Epithelial cell of proximal tubule (primary cell): ENCODE measurements at places on chromosomes 1 and 21. TPM values are rescaled to one million over a fixed set of nuclear protein-coding genes. Genes with fewer than 3 reads are reported as not detected.

RHBDL2 gene
- total RNA-seq, result 0.07 TPM in 1 of 2 replicates, not detected in the other

CYP4A22 gene
- total RNA-seq, result not detected in 2 replicates

POMGNT1 gene
- 53.2 and 81.7 TPM in 2 replicates for total RNA-seq

FAM163A gene
- total RNA-seq, result not detected in 2 replicates

ETV3L gene
- not detected in 2 replicates for total RNA-seq

KRTAP19-8 gene
- total RNA-seq, result not detected in 2 replicates

CFHR2 gene
- not detected in 2 replicates for total RNA-seq

NGF gene
- total RNA-seq, result 2.0 and 2.7 TPM in 2 replicates

FAAH gene
- 4.3 and 12.8 TPM in 2 replicates for total RNA-seq

CALML6 gene
- not detected in 2 replicates for total RNA-seq

ICOSLG gene
- 0.29 and 2.7 TPM in 2 replicates for total RNA-seq

KCTD3 gene
- total RNA-seq, result 24.7 and 31.5 TPM in 2 replicates

DNA sequence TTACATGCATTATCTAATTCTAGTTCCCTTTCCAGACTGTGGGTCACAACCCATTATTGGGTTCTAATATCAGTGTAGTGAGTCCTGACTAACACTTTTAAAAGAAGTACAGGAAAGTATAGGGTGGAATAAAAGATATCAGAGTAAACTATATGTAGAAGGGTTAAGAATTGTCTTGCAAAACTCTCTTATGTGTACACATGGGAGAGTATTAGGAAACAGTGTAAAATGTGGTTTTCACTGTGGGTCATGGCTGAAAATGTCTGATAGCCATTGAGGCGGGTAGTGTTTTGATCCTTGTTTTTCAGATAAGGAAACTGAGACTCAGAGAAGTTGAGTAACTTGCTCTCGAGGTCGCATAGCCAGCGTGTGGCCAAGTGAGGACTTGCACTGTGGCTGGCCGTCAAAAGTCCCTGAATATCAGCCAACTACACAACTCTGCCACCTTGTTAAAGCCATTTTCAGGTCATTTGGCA is 18.5 kb upstream of the MTARC1 start:
- no peak for DNase-seq

DNA sequence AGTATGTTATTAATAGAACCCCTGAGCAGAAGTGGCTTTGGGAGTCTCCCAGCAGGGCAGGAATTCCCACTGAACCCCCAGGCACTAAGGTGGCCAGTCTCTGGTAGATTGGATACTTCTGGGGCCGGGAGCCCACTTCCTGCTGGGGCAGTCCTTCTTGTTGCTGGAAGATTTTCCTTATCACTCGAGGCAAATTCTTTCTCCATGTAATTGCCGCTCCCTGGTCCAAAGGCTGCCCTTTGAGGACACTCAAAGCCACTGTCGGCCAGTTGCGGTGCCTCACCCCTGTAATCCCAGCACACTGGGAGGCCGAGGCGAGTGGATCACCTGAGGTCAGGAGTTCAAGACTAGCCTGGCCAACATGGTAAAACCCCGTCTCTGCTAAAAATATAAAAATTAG is 22.6 kb upstream of the TNFRSF1B start:
- no peak for DNase-seq

DNA sequence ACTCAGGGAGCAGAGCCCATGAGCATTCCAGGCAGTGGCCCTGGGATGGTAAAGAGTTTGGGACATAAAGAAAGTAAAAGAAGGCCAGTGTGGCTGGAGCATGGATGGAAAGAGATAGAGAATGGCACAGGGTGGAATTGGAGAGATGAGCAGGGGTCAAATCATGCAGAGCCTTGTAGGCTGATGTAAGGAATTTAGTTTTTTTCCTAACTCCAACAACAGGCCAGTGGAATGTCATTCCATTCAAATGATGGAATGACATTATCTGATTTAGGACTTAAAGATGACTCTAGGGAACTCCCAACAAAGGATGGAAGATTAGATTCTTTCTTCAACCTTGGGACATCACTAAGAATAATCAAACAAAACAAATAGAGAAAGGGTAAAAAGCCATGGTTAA is 12.8 kb upstream of the S100A2 start:
- DNase-seq, result no peak

DNA sequence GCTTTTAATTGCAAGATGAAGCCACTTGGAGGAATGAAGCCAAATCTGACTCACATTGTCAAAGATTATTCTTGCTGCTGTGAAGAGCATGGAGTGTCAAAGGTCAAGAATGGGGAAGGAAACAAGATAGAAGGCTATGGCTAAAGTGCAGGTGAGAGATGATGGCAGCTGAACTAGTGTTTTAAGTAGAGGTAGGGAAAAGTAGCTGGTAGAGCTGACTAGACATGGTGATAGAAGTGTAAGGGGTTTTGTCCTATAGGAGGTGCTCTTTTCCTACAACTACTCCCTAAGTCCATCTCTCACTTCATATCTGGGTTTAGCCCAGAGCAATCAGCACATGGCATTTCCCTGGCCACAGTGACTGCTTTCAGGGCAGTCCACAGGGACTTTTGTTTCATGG is 11.8 kb downstream of the UBE2T start:
- DNase-seq, result no peak

- no peak for DNase-seq
Observed at GRCh38 chr1:58094221-58094620, 452.3 kb downstream of the OMA1 start.

DNA sequence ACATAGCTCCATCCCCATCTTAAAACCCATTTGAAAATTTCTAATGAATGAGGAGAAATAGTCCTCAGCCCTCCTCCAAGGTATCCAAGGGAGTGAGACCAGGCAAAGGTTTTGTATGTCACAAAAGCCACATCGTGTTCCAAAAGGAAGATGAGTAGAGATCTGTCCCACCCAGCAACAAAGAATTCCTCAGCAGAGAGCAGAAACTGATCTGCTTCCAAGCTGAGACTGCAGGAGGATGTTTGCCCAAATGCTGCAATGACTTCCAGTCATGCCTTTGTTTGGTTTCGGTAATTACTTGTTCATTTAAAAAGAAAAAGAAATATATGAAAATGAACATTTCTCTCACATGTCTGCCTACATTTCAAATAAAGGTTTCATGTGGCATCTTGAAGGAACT is 186.9 kb downstream of the SETD4 start:
- no peak for DNase-seq

GRCh38 chr1:10667861-10668761 is 128.3 kb downstream of the CASZ1 start:
- no peak for DNase-seq

- DNase-seq, result no peak
Observed at GRCh38 chr1:171292799-171293198, 21.2 kb upstream of the FMO4 start.

DNA sequence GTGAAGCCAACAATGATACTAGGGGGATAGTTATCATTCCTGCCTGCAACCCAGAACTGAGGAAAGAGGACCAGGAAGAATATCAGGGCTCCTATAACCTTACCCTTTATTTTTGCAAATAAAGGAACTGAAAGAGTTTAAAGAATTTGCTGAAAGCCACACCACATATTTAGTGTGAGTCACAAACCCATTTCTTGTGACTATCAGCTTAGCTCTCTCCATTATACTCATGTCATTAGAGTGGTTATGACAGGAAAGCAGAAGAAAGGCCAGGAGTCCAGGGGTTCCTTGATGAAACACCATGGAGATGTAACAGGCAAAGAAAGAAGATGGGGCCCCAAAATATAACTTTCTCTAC is 141.1 kb upstream of the SAMSN1 start:
- no peak for DNase-seq

DNA sequence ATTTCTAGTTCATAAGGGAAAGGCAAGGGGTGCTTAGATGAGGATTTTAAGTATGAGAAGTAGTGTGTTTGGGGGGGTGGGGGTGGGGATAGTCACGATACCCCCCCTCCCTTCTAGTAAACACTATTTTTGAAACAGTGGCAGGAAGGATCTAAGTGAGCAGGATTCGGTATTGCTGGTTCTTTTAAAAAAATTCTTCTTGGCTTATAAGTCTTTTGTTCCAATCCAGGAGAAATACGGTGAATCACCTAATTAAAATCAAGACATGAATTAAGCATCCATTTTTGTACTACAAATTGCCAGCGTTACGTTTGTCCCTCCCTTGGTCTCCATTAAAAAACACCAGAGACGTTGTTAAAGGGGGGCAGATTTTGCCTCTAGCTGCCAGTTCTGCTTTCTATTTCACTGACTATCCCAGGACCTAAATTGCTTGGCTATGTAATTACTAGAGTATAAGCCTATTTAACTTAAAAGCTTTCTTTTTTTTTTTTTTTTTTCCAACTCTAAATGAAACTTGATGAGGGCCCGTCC is 911 bp downstream of the LMO4 start:
- no peak for DNase-seq

DNA sequence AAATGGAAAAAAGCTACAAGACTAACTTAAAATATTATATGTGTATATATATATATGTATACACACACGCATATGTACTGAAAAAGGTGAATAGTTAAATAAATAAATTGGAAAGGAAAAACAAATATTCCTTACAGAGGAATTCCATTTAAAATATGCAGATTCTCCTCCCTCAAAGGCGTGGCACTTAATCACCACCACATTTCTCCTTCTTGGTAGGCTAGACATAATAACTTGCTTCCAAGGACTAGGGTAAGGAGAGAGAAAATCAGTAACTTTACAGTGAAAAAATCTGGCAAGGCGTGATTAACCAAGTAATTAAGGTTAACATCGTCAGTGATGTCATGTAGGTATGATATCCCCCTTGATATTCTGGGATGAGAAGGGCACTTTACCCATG is 84.0 kb upstream of the USP25 start:
- DNase-seq, result no peak

- peak; percentile 20 for DNase-seq
Observed at GRCh38 chr1:78586572-78586971, 33.7 kb upstream of the IFI44L start.

GRCh38 chr1:41673378-41673777 is 188.9 kb upstream of the EDN2 start:
- DNase-seq, result no peak

DNA sequence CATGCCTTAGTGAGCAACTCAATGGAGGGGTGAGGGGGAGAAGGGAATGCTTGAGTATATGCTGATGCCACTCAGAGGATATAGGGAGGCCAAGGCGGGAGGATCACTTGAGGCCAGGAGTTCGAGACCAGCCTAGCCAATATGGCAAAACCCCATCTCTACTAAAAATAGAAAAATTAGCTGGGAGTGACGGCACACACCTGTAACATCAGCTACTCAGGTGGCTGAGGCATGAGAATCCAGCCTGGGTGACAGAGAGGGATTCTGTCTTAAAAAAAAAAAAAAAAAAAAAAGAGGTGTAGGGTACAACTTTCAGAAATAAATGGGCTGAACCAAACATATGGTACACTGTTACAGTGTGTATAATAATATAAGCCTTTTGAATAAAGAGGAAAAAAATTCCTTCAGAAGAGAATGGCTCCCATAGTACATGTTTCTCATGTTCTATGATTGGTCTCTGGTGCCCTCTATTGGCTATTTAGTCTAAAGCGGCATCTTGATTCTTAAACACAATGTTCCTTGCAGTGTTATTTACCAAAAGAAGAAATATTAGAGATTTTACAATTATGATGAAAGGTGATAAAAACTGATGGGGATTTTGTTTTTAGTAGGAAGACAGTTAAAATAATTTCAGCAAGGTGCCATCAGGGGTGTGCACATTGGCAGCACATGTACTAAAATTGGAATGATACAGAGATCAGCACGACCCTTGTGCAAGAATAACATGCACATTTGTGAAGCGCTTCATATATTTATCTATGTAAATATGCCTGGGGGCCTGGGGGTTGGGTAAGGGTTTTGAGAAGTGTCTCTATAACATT is 109.8 kb downstream of the PATJ start:
- DNase-seq, result no peak

GRCh38 chr1:7534061-7534825 is 236.9 kb upstream of the VAMP3 start:
- DNase-seq, result no peak
